Smooth muscle cell of bladder (primary cell): ENCODE measurements at places on chromosomes 6 and 20. TPM values are rescaled to one million over a fixed set of nuclear protein-coding genes. Genes with fewer than 3 reads are reported as not detected.

Gene TAAR6
- total RNA-seq: not detected in 2 replicates

Gene CTNNBL1
- total RNA-seq: 27.7 and 31.7 TPM in 2 replicates

Gene CCN6
- total RNA-seq: not detected in 2 replicates

Gene NMBR
- 0.09 TPM in 1 of 2 replicates, not detected in the other for total RNA-seq

Gene FAM83C
- not detected in 2 replicates for total RNA-seq

Gene C20orf144
- 0.09 and 0.14 TPM in 2 replicates for total RNA-seq

Gene AK9
- total RNA-seq: 1.6 and 3.1 TPM in 2 replicates

Gene WFDC5
- total RNA-seq: not detected in 2 replicates

Gene ZSWIM3
- 4.4 and 5.3 TPM in 2 replicates for total RNA-seq

Gene MUC21
- not detected in 2 replicates for total RNA-seq

Gene CGA
- 0.09 TPM in 1 of 2 replicates, not detected in the other for total RNA-seq

Gene KIF25
- total RNA-seq: not detected in 2 replicates

Gene NKX2-2
- not detected in 2 replicates for total RNA-seq

Gene TBXT
- total RNA-seq: not detected in 2 replicates
